ENCODE measurements at places on chromosomes 11 and 22.

- no peak for DNase-seq
These were observed 22.9 kb upstream of the A4GALT start for GRCh38 chr22:42743501-42743991.

GRCh38 chr11:106691807-106692365 is 326.4 kb downstream of the GUCY1A2 start:
- no peak for DNase-seq

DNA sequence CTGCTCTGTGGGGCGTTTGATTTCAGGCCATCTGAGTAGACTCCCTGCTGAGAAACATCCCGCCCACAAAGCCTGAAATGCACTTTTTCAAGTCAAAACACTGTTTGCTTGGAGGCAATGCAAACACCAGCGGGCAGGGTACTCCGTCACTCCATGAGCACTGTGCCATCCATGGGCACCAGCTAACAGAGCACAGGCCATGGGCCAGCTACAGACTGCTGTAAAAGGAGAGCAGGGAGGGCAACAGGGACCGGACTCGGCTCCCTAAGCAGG is 16.6 kb upstream of the EFCAB6 start:
- no peak for DNase-seq

- DNase-seq, result no peak
These were observed 16.0 kb upstream of the FJX1 start for GRCh38 chr11:35602160-35602793.

DNA sequence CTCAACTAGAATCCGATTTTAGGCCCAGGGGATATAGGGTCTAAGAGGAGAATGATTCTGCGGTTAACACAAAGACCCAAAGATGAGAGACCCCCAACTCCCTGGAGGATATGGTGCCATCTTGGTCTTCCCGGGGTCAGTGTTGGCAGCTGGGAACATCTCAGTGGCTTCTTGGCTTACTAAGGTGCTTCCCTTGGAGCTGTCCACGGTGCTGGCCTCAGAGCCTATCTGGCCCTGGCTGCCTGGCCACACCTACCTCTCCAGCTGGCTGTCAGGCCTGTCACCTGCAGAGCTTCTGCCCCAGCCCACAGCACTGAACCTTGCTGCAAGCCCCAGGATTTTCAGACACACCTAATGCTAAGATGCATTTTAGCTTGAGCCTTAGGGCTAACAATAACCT is 70.7 kb upstream of the THY1 start:
- no peak for DNase-seq

DNA sequence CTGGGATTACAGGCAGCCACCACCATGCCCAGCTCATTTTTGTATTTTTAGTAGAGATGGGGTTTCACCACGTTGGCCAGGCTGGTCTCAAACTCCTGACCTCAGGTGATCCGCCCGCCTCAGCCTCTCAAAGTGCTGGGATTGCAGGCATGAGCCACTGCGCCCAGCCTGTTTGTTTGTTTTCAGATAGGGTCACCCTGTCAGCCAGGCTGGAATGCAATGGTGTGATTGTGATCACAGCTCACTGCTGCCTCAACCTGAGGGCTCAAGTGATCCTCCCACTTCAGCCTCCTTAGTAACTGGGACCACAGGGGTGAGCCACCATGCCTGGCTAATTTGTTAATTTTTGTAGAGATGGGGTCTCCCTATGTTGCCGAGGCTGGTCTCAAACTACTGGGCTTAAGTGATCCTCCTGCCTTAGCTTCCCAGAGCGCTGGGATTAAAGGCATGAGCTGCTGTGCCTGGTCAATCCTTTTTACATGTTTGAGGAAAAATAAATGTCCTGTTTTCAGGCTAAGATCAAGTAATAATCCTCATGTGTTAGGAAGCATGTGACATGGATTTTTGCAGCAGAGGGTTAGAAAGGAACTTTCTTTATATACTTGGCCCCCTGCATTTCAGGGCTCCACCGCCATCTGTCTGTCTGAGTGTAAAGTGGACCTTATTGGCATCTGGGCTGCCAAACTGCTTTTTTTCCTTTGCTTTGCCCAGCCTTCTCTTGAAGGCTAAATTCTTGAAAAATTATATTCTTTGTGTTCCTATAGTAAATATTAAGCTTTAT is 4.8 kb upstream of the SLC3A2 start:
- no peak for DNase-seq

GRCh38 chr11:100816823-100817222 is 129.7 kb downstream of the ARHGAP42 start:
- no peak for DNase-seq

- DNase-seq, result no peak
These were observed 14.8 kb upstream of the ALDH3B2 start for GRCh38 chr11:67689178-67689577.

GRCh38 chr11:27244900-27245299 is 118.1 kb downstream of the CCDC34 start:
- DNase-seq, result no peak

- DNase-seq, result no peak
These were observed 452.3 kb downstream of the RAB38 start for GRCh38 chr11:87722756-87723565.

- no peak for DNase-seq
These were observed 14.9 kb downstream of the RAC2 start for GRCh38 chr22:37229012-37229804.

GRCh38 chr11:441418-442274 is at the start of gene ANO9:
ANO9 (minus strand) TSS chr11:442011; CDS start chr11:441926, 85 bp downstream.
- no peak for DNase-seq

DNA sequence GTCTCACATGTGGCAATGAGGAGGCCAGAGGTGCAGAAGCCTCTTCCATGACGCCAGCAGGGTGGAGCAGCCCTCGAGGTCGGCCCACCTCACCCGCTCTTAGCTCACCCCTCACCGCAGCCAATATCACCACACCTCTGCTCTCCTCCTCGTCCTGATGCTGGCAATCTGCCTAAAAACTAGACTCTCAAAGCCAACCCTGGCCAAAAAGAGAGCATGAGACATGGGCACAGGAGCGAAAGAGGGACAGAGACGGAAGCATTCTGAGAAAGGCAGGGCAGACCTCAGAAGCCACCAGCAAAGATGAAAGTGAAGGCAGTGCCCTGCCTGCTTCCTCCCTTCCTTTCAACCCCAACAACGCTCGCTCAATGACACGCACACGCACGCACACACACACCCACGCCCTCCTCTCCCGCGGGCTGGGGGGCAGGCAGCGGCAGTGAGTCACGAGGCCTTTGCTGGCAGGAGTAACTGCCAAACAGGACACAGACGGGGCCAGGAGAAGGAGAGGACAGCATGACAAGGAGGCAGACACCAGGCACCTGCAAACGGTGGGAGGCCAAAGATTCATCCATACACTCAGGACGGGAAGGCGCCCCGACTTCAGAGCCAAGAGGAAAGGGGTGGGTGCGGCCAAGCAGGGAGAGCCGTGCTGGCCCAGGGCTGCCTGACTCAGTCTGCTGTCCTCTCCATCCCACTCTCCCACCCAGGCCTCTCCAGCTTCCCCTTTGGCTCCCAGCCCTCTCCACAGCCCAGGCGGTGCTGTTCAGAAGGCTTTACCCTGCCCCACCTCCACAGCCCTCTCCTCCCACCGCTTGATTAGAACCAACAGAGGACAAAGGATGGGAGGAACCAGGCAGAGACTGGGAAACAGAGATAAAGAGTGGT is 11.4 kb downstream of the IGSF9B start:
- DNase-seq, result peak; percentile 51

DNA sequence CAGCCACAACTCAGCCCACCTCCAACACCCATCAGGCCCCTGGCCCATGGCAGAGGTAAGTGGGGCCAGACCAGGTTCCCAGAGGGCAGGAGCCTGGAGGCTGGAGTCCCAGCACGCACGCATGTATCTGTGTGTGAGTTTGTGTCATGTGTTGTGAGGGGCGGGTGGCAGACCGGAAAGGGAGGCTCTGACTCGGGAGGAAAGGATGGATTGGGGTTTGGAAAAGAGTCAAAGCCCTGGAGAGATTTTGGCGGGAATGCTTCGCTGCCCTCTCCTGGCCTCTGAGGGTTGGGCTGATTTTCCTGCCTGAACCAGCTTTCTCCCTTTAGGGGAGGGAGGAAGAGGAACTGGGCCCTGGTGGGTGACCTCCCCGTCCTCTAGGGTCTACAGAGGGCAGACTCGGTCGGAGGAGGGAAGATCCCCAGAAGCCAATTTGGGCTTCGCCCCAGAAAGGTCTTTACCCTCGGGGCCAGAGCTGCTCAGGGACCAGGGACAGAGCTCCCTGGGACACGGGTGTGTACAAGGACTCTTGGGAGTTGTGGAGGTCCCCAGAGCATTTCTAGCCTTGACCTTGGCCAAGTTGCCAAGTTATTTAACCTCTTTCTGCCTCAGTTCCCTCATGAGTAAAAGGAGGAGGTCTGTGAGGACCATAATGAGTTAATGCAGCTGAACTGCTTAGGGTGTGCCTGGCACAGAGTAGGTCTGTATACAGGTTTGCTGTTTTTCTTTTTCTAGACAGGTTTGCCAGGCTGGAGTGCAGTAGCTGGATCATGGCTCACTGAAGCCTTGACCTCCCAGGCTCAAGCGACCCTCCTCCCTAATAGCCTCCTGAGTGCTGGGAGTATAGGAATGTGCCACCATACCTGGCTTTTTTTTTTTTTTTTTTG is 6.9 kb downstream of the C11orf68 start:
- DNase-seq, result no peak

DNA sequence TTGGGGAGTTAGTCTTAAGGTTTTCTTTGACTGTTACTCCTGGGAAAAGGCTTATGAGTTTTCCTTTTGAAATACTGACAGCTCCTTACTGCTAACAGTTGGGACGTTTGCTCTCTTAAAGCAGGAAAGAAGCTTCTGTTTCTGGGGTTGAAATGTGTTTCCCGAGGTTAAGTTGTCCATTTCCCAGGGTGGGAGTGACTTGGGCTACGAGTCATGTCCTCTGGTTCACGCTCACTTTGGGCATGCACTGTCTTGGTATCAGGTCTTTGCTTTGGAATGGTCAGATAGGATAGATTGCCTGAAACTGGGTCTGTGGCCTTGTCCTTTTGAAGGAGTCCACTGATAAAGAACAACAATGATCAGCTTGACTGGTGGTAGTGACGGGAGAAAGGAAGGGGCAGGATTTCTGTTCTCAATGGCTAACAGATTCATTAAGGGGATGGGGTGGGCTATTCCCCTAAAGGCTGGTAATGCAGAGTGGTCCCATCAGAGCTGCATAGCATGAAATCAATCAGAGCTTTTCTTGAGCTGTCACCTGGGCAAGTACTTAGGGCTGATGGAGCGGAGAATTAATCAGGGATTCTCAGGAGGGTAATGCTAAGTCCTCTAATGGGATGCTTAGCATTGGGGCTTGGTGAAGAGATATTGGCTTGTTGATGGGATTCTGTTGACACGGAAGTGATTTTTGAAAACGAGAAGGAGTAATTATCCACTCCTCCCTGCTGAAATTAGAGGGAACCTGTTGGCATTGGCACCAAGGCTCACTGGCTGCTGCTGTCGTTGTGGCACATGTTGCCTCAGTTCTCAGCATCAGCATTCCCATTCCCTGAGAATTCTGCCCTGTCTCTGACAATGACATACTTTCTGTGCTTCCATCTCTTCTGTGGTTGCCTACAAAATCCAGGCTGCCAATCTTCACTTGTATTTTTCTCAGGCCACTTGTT is 81.6 kb downstream of the TEAD1 start:
- DNase-seq, result no peak

Measured in stimulated activated CD4-positive, alpha-beta T cell treated with anti-CD3 and anti-CD28 coated beads, Interleukin-1b, Interleukin-23, amount 100 ng/mL, for 1 hour (primary cell).